ENCODE measurements at places on chromosomes 7 and 10.
A peak's percentile ranks its signal among the peaks of the same experiment; 100 is the strongest.

GRCh38 chr7:146956321-146956720, 839.7 kb downstream of the CNTNAP2 start:
- no peak for DNase-seq

GRCh38 chr10:3446221-3446620, 273.6 kb upstream of the PITRM1 start:
- DNase-seq: no peak

DNA sequence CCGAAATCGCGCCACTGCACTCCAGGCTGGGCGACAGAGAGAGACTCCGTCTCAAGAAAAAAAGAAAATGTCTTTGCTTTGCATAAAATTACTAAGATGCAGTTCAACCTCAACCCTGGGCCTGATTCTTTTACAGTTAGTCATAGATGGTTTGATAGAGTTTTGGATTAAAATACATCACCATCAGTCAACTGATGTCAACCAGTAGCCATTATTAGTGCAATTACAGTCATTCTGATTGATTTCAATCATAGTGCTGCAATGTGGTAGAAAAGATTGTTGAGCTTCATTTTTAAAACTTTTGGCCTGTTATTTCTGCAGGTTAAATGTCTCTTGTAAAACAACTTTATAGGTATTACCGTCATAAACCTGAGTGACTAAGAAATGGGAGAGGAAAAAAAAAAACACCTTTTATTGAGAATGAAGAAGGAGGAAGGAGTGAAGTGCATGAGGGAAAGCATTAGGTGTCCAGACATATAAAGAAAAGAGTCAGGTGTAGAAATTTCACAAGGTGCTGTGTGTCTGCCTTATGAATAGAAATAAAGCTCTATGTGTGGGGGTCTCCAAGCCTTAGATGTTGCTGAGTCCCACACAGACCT, 150.6 kb downstream of the TRIL start:
- no peak for DNase-seq

DNA sequence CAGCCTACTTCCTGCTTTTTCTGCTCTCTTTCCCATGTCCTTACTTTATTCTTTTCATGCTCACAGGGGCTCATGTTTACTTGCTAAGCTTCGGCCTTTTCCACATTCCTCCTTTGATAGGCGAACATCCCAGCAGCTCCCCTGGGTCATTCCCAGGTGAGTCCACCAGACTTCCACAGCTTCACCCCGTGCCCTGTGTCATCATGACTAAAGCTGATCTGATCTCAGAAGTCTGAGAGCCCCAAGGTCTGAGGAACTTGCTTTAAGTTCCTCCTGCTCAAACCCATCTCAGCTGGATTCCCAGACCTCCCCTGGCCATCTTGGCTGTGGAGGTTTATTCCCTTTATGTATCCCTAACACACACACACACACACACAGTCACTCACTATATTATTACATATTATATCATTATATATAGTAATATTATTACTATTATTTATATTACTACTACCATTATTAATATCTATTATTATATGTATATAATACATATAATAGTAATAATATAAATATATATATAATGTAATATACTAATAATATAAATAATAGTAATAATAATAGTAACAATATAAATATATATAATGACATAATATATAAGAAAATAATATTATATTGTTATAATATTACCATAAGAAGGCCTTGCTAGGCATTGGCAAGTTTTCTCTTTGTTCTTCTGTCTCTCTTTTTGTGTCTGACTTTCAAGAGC, 295.9 kb downstream of the PTEN start:
- DNase-seq: no peak

DNA sequence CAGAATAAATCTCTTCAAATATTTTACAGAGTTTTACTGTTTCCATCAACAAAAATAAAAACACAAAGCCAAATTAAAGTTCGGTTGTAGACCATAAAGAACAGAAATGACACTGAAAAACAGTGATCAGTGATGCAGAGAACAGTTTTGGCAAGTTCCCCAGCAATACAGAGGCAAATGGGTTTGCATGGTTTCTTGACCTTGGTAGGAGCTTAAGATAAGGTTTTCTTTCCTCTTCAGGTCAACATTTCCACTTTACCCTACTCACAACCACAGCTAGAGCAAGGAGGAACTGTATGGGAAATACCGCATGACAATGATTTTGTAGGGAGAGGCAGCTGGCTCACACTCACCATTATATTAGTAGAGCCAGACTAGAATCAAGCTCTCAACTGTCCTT, 199.5 kb downstream of the SH2D4B start:
- DNase-seq: no peak

GRCh38 chr10:89399956-89400355, 7.5 kb downstream of the IFIT1 start:
- no peak for DNase-seq

DNA sequence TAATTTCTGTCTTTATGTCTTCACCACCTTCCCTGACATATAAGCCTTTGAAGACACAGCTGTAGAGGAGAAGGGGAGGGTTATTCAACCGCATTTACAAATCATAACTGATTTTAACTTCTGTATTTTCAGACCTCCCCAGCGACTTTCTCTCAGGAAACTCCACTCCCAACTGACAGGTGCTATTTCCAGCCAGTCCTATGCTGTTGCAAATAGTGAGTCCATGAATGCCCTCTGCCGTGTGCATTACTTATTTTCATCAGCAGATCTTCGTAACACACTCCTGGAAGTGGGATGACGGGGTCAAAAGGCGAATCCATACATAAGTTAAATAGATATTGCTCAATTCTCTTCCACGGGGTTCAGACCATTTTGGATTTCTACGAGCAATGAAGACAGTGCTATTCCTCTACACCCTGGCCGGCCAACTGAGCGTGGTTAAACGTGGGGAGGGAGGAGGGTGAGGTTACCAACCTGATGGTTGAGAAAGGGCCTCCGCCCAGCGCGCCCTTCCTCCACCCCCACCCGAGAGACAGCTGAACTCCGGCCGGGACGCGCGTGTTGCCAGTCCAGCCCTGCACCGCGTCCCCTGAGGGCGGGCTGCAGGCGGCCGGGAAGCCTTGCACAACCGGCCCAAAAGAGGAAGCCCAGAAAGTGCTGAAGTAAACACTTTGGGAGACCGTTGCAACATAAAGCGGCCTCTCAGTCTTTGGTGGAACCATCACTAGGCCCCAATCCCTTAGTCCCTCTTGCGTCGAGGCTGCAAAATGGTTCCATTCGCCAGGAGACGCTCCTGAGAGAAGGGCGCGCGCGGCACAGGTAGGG, at the start of gene APBB1IP:
TSS of gene APBB1IP (plus strand) at position 705 of the 825 bp plus-strand sequence. CDS start 53,986 bp downstream, outside the sequence.
- peak; percentile 82 for DNase-seq

All from CD4-positive, alpha-beta T cell treated with Interferon gamma for 1 hour (primary cell).